ENCODE measurements at places on chromosomes 13 and 19.

DNA sequence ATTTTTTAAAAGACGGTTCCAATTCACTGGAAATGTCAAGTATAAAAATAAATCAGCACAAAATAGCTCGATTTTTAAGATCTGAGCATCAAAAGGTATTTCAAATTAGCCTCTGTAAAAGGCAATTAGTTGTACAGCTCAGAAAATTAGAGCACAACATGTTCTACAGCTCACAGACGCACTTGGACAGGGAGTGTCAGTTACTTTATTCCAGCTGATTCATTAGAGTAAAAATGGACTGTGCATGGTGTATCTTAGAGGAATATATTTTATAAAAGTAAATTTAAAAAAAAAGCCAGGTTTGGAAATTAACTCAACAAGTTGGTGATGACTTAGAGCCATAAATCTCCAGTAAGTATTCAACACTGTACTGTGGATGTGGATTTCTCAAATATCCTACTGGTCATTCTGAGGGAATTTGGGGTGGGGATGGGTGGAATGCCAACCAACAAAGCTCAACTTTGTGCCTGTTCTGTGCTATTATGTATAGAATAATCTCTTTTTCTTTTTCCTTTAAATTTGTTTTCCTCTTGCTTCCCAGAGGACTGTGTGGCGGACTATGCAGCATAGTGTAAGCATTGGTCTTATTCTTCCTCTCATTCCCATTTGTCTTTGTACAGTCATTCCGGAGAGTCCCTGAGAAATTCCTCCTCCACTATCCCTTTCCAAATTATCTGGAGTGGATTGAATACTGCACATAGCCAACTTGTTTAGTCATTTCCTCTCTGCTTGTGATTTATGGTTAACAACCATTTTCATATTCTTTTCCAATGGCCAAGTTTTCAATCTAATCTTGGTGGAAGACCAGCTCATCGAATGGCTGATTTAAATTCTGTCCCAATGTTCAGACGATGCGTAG lies 169.3 kb downstream of the DCT start:
- no peak for DNase-seq

GRCh38 chr13:24301434-24301833 lies 7.9 kb upstream of the C1QTNF9 start:
- DNase-seq = no peak

DNA sequence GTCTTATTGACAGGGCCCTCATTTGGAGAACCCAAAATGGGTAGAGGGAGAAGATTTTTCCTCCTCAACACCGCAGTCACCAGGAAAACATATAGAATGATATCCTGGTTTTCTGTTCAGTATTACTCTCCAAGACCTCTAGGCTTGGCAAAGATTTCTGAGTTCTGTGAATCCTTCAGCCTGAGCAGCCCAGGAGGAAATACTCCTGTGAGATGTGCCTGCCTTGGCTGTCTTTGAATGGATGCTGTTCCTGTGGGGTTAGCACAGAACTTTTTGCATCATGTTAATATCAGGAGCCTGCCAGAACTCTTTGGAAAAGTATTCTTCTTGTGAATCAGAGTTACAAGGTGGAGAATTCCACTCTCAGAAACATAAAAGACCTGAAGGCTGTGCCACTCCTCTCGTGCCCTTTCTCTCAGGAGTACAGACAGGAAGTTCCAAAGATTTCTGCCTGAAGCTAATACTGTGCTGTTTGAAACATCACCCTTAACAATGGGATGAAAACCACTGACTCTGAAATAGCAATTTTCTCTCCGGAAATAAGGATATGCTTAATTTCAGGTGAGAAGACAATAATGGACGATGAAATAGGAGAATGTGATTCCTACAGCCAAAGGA lies 520.1 kb upstream of the NBEA start:
- DNase-seq = no peak

DNA sequence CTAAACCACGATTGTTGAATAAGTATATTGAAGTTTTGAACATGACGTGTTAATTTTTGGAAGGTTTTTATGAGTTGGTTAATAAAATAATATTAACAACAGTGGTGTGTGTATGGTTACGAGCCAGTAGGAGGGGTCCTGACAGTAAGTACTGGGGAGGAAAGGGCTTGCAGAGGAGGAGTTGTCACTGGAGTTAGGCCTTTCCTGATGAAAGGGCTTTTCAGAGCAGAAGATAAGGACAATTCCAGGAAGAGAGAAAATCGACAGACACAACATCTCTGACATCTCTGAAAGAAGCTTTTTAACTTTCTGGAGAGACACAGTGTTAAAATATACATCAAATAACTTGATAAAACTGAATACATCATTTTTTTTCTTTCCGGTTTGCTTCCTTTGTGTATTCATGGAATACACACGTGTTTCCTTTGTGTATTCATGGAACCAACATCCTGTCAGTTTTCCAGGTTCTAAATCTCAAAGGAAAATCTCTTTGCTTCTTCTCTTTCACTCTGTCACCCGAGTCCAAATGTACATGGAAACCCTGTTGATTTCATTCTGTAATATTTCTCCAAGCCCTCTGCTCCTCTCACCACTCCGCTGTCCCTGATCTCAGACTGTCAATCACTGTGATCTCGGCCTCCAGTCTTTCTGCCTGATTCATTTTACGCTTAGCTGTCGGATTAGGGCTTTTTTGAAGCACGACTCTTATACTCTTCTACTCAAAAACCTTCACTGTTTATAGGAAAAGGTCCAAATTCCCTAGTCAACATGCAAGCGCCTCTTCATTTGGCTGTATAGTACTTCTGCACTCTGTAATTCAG lies 374.4 kb downstream of the DLEU7 start:
- no peak for DNase-seq

GRCh38 chr19:18710996-18711751 lies 27.7 kb downstream of the CRTC1 start:
- DNase-seq = no peak

- DNase-seq = no peak
Measured at GRCh38 chr13:77544355-77544754, 8.8 kb downstream of the SCEL start.

- DNase-seq = no peak
Measured at GRCh38 chr19:3381701-3382372, 15.5 kb downstream of the NFIC start.

All from hematopoietic multipotent progenitor cell treated with erythropoietin and hydrocortisone succinate and interleukin-3 and kit ligand, for 6 days (in vitro differentiated cells).